ENCODE measurements at places on chromosomes 6 and 20.

- no peak for DNase-seq
Measured at GRCh38 chr20:8331740-8332412, 199.8 kb downstream of the PLCB1 start.

DNA sequence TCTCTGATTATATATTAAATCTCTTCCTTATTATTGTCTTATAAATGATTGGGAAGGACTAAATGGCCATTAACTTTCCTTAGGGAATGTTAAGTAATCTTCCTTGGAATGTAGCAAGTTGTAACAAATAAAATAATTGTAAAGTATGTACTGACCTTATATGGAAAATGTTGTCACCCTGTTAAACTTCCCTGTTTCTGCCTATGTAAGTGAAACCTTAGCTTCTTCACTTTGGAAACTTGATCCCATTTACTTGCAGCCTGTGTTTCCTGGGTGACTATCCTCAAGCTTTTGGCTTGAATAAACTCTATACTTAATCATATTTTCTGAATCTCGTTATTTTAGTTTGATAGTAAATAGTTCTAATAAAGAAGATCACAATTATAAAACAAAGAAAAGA, 519.5 kb upstream of the PTCHD4 start:
- no peak for DNase-seq

DNA sequence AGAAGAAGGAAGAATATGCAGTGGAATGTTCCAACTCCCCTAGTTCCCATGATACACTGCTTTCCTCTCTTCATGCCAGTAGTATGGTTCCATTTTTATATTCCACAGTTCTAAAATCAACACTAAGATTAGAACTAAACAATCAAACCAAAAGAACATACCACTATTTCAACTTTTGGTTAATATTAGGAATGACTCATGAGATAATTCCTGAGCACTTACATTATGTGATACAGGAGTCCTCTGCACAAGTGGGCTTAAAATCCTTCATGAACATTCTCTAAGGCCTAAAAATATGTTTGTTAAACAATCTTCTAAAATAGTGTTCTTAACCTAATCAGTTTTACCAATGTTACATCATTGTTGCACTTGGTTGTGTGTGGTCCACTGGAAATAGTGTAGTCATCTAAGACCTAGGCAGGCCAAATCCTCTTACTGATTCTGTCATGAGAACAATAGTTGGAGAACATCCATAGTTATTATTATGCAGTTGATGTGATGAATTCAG, 30.3 kb upstream of the RCAN2 start:
- no peak for DNase-seq

- no peak for DNase-seq
Measured at GRCh38 chr6:106460481-106460880, 100.0 kb downstream of the CRYBG1 start.

- no peak for DNase-seq
Measured at GRCh38 chr20:38863024-38863851, 57.7 kb downstream of the PPP1R16B start.

- DNase-seq: no peak
Measured at GRCh38 chr6:121584586-121585369, 149.3 kb downstream of the GJA1 start.

- DNase-seq: no peak
Measured at GRCh38 chr6:26170951-26171841, 84.0 kb downstream of the HFE start.

DNA sequence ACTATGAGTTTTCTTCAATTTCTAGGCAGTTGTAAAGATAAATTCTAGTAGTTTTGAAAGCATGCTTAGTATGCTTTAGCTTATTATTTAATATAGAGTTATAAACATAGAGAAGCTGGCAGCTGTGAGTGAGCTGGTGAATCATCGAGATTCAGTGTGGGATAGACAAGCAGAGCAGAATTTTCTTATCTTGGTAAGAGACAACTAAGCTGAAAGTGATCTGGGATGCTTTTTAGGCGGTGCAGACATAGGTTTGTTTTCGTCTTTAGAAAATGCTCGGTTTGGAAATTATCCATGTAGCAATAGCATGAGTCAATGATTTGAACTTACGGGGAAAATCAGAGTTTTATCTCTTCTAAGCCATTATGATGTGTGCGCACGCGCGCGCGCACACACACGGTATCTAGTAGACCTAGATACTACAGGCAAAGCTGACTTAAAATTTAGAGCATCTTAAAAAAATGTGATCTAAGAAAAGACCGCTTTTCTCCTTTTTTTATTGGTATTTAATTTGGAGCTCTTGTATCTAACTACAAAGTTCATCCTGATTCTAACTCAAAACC, 128.3 kb upstream of the MAP3K7 start:
- no peak for DNase-seq

- no peak for DNase-seq
Measured at GRCh38 chr6:143205991-143206390, 145.3 kb downstream of the AIG1 start.

DNA sequence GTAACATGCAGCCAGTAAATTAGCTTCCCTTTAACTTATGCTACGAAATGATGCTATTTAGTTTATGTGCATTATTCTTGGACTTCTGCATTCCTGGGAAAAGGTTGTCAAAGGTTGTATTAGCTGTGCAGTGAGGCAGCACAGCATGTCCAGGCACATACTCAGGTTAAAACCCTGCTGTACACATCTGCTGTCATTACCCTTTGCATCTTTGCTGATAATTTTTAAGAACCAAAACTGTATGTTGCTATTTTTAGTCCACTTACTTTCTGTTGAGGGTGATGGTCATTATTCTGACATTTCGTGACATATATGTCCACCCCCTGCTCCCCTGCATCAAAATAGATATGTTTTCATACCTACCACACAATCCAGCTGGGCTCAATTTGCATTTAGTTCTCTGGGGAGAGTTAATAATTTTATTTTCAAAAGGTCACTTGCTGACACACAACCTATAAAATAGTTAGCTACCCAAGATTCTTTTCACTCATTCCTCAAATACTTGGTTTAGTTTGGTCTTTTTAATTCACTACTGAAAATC, 142.5 kb upstream of the SPACA1 start:
- DNase-seq: no peak

DNA sequence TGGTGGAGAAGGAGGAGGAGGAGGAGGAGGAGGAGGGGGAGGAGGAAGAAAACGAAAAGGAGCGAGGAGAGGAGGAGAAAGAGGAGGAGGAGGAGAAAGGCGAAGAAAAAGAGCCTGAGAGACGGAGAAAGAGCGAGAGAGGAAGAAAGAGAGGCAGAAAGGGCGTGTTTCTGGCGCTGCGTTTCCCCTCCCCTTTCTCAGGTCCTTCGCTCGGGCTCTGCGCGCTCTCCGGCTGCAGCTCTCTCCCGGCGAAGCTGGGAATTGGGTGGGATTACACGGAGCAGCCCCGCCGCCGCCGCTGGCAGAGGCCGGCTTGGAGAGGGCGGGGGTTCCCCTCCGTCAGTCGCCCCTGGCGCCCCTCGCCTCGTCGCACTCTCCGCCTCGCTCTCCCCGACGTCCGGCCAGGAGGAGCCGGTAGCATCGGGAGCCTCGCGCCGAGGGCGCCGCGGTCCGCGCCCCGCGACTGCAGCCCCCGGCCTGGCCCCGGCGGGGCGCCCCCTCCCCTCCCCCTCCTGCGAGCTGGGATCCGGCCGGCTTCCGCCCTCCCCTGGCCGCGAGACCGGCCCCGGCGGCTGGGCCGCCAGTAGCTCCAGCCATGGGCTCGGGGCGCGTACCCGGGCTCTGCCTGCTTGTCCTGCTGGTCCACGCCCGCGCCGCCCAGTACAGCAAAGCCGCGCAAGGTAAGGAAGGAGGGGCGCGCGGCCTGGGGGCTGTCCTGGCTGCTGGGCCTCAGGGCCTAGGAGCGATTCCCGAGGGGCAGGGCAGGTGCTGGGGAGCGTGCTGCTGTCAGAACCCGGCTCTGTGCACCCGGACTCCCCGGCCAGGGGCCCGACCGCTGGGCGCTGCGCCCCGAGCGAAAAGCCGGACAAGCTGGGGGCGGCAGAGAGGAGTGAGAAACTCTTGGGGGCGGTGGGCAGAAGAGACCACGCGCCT, at the start of gene SCUBE3:
TSS of gene SCUBE3 (plus strand) at position 133 of the 933 bp plus-strand sequence. CDS start at position 596, 463 bp downstream.
- DNase-seq: no peak

DNA sequence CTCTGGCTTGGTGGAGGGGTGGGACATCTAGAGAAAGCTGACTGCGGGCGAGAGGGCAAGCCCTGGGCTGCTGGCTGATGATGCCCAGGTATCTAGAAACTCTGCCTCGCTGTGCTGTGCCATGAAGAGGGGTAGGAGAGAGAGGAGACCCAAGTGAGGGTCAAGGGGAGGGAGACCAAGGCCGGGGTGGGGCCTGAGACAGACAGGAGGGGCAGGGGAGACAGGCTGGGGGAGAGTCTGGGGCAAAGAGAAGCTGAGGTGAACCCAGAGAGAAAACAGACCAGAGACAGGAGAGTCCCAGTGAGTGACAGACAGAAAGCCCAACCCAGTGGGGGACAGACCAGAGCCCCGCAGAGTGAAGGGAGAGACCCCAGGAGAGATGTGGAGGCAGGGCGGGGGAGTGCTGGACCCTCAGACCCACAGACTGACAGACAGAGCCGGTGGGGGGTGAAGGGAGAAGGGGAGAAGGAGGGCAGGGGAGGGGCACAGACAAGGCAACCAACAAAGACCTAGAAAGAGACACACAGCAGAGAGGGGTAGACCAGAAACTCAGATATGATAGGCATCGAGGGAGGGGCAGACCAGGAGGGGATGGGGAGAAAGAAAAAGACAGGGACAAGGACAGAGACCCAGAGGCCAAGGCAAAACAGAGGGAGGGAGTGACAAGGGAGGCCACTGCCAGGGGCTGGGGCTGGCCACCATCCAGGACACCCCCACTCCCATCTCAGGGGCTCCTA, 5.9 kb downstream of the TEAD3 start:
- no peak for DNase-seq

DNA sequence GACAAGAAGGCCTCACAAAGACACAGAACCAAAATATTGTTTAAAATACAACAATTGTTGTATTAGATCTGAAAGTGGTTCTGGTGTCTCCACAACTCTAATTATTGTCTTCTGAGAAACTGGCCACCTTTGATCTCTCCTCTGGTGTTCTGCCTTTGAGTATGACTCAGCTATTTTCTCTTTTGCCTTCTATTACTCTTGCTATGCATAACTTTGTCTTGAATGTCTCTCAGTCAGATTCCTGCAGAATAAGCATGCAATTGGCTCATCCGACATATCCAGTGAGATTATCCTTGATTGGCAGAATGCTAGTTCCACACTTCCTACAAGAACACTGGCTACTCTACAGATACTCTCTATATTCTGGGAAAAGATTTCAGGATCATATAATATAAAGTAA, 14.3 kb upstream of the EPM2A start:
- DNase-seq: no peak
